Neural crest cell (in vitro differentiated cells): ENCODE measurements at places on chromosomes 7 and 10. TPM values are rescaled to one million over a fixed set of nuclear protein-coding genes. Genes with fewer than 3 reads are reported as not detected.

DNA sequence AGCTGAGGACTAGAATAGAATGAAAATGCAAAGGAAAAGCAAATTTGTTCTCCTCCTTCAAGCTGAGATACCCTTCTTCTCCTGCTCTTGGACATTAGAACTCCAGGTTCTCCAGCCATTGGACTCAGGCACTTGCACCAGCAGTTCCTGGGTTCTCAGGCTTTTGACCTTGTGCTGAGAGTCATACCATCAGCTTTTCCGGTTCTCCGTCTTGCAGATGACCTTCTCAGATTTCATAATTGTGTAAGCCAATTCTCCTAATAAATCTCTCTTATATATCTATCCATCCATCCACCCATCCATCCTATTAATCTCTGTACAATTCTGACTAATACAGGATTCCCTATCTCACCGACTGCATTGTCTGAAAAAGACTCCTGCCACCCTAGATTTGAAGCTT lies 108.3 kb downstream of the AHR start:
- DNase-seq: no peak
- no peaks in the 10 kb centered on the region for H3K27me3 ChIP-seq
- H3K36me3 ChIP-seq: no peaks in the 10 kb centered on the region
- no peak overlapping the region for H3K4me3 ChIP-seq
- H3K4me1 ChIP-seq: peaks cover 11% of the 10 kb centered on the region

The CDHR3 gene
- total RNA-seq: 5.4 and 6.1 TPM in 2 replicates

DNA sequence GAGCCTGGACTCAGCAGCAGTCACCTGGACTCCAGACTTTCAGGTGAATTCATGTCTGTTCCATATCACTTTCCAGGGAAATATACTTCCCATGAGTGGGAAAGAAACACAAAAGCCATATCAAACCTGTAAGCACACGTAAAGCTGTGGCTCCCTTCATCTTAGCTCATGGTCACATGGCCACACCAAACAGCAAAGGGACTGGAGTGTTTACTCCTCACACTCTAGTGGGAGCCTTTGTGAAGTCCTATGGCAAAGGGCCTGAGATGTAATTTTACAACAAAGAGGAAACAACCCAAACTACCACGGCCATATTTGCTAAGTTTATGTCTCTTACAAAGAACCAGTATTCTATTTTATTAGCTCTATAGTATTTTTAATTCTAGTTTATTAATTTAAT lies 16.3 kb downstream of the SFTPA1 start:
- H3K4me3 ChIP-seq: no peak overlapping the region
- H3K4me1 ChIP-seq: no peaks in the 10 kb centered on the region
- no peak overlapping the region for H3K27ac ChIP-seq
- DNase-seq: no peak
- H3K27me3 ChIP-seq: peaks cover 12% of the 10 kb centered on the region

The H2BK1 gene
- not detected in 2 replicates for total RNA-seq

The PON1 gene
- total RNA-seq: not detected in 2 replicates
